ENCODE measurements at places on chromosomes 12 and 14.

- DNase-seq = no peak
Observed at GRCh38 chr14:21075719-21076437, 5.8 kb downstream of the ARHGEF40 start.

GRCh38 chr12:57998251-57998650 lies 56.9 kb downstream of the ATP23 start:
- DNase-seq = no peak

DNA sequence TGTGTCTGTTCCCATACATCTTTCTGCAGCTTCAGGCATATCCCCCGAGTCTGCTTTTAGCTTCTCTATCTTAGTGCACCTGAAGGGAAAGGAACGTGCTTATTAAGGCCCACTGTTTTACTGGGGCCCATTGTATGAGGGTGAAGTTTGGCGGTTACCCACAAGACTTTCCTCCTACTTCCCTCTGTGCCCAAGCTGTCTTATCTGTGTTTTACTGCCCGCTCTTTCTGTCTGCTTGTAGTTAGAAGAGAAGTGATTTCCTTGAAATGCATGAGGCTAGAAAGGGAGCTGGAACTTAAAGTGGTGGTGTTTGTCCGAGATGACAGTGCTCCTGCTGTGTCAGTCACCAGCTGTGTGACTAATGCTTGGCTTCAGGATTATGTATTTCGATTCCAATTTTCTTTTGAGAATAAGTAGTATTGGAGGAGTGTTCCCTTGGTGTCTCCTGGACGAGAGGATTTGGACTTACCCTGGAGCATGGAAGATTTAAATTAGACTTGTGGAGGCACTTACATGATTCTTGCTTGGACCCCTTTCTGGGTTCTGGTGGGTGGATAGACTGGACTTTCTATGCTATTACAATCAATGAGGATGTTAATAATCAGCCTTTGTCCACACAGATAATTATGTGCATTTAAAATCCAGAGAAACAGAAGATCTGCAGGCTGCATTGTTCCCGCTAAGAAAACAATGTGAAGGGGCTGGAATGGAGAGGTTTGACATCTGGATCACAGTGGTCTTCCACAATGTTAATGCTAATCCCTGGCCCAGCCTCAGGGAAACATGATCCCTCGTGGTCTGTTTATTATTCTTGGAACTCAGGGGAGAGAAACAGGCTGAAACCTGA lies 13.9 kb upstream of the KRT86 start:
- no peak for DNase-seq

DNA sequence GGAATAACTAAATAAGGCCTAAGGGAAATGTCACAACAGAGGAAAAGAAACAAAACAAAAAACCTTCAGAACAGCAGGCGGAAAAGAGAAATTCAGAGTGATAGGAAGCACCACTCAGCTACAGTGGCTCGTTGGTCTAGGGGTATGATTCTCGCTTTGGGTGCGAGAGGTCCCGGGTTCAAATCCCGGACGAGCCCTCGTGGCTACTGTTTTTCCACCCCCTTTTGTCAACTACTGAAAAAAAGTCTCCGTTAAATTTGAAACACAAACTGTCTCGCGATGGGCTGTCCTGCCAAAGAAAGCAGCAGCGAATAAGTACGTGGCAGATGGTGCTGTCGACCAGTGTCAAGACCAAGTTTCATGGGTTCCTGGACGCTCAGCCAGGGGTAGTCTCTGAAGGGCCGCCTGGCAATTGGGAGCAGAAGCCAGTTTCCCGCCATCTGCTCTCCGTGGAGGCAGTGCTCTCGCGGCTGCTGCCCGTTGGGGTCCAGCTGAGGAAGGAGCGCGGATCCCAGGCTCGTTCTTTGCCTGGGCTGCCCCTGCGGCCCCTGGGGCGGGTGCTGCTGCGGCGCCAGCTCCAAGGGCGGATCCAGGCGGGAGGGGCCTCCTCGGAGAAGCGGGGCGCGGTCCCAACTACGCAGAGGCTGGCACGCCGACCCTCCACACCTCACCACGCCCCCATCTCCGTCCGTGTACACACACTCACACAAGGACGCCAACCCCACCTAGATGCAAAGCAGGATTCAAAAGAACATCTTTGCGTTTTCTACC lies at the start of gene RNASE4:
Gene RNASE4 (plus strand): TSS at position 670 of the 771 bp plus-strand sequence. CDS start 14,812 bp downstream, outside the sequence.
- peak; percentile 92 for DNase-seq

GRCh38 chr12:106901276-106901675 lies 54.4 kb upstream of the TMEM263 start:
- DNase-seq = no peak

- DNase-seq = no peak
Observed at GRCh38 chr14:51410897-51411296, 170.8 kb downstream of the TMX1 start.

DNA sequence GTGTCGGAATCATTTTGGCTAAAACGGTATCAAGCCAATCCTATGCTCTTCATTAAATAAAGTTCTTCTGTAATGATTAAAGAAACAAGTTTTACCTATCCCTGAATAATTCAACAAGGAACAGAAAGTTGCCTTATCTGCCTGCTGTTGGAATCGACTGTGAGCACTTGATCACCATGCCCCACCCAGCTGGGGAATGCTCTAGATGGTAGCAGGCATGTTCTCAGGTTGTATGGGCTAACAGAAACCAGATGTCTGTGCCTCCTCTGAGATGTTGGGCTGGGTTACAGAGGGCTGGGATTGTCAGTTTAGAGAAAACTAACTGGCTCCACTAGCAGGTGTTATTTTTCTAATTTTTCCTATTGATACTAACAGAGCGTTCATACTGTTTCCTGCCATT lies 28.9 kb downstream of the RTRAF start:
- no peak for DNase-seq

DNA sequence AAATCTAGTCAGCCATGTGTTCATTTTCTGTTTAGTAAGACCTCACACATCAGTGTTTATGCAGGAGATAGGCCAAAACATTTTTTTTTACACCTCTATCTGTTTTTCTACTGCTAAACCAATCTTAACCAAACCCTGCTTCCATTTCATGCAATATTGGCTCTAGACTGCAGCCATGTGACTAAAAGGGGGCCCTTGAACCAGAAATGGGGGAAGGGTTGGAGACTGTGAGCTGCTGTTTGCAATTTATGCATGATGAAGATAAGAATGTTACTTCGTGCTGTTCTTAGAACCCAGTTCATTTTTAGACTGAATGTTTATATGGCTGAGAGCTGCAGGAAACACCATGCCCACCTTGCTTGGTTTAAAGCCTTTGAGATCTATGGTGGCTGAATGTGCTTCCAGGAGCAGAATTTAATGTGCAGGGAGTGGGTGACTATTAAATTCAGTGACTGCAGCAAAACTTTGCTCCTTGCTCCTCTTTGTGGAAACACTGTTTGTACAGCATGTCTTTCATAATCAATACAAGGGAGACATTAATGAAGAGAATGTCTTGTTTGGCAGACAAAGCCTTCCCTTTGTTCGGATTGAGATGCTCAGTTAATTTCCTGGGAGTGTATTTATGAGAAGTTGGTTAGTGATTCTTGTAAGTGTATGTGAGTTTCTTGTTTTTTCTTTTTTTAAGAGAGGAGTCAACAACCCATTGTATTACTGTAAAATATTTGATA lies 53.6 kb downstream of the CHST11 start:
- DNase-seq = no peak

GRCh38 chr14:104774453-104775072 lies 21.0 kb downstream of the AKT1 start:
- DNase-seq = no peak

GRCh38 chr12:97595426-97595831 lies 132.8 kb downstream of the RMST start:
- no peak for DNase-seq

GRCh38 chr12:101969-102878 lies 35.7 kb downstream of the IQSEC3 start:
- no peak for DNase-seq

- DNase-seq = no peak
Observed at GRCh38 chr12:67088401-67089118, 180.6 kb upstream of the CAND1 start.

DNA sequence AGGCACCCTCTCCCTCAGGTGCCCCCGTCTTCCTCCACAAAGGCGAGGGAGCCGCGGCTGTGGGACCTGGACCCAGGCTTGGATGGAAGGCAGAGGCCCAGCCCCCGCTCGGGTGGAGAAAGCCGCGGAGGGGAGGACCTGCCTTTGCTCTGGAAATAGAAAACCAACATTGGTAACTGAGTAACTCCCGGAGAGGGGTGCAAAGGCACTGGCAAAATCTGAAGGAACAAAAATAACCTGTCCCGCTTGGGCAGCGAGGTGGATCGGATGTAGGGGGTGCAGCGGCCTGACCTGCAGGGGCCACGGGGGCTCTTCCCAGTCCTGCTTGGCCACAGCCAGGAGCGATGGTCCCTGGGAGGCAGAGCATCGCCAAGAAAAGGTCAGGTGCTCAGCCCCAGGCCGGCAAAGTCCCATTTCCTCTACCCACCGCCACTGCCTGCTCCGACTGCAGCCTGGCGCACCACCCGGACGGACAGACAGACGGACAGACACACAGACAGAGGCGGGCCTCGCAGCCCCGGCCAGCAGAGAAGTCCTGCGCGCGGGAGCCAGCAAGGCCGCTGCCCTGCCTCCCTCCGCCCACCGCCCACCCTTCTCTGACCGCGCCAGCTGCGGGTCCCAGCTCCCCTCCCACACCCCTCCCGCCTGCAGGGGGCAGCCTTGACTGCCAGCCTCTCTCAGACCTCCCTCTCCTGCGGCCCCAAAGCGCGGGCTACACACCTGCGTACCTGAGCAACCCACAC lies 21.4 kb upstream of the TMEM106C start:
- peak; percentile 50 for DNase-seq

GRCh38 chr12:11164384-11164783 lies 6.6 kb upstream of the SMIM10L1 start:
- DNase-seq = no peak

DNA sequence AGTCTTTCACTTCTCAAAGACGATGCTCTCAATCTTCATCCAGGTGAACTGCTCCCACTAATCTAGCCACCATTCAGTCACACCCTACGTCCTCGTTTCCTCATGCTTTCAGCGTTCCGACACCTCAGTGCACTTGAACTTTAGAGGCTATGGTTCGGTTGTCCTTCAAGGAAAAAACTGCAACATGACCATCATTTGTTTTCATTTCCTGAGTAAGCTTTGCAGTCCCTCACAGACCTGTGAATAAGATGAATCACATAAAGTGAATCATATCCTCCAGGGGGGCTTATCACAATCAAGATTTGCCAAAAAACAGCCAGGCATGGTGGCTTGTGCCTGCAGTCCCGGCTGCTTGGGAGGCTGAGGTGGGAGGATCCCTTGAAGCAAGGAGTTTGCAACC lies 80.2 kb downstream of the TMCC3 start:
- no peak for DNase-seq

GRCh38 chr14:47674543-47675465 lies 601 bp downstream of the MDGA2 start:
- DNase-seq = no peak

DNA sequence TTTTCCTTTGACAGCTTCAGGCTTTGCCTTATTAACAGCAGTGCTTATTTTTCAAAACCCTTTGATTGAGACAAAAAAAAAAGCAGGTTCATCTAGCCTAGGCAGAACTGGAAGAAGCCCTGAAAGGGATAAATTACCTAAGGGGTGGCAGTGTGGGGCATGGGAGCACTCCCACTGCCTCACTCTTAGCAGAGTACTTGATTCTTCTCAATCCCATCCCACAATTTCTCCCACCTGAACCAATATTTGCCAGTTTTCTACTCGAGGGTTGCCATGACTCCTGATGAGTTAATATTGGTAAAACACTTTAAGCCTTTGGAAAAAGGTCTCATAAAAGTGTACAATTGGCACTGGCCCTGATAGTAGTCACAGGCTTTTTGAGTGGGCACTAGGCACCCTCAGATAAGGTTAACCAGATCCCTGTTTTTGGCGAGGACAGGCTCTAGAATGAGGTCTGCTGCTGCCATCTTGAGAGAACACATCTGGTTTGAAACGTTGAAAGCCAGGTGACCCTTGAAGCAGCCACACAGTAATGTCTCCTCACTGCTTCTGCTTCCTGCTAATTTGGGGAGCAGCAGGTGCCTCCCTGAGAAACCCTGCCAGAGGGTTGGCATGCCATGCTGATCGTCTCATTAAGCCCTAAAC lies 320.0 kb downstream of the RAD51B start:
- no peak for DNase-seq

DNA sequence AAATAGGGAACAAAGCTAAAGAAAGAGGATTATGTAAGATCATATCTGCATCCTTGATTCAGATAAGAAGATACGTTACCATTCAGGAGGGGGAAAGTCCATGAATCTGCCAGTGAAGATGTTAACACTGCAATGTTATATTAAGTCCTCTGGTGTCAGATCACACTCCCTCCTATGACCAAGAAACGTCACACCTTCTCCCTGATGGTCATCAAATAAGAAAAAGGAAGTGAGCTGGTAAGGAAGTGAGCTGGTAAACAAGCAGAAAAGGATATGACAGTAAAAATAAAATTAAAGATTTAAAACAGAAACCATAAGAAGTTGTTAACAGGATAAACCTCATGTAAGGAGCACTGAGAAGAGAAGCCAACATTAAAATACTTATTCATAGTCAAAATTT lies 340.2 kb downstream of the SEC23A start:
- DNase-seq = no peak

DNA sequence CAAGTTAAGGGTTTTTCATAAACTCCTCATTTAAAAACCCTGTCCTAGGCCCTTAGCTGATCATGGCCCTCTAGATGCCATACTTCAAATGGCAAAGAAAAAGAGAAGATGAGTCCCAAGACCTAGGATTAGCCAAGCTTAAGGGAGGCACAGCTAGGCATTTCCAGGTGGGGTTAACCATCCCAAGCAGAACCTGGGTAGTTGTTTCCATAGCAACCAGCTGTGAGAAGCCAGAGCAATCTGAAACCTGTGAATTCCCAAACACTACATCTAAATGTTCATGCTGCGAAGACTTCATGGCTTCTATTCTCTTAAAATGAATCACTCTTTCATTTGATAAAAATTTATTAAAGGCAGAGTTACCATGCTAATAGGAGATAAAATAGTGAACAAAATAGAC lies 372.9 kb downstream of the C12orf50 start:
- no peak for DNase-seq

DNA sequence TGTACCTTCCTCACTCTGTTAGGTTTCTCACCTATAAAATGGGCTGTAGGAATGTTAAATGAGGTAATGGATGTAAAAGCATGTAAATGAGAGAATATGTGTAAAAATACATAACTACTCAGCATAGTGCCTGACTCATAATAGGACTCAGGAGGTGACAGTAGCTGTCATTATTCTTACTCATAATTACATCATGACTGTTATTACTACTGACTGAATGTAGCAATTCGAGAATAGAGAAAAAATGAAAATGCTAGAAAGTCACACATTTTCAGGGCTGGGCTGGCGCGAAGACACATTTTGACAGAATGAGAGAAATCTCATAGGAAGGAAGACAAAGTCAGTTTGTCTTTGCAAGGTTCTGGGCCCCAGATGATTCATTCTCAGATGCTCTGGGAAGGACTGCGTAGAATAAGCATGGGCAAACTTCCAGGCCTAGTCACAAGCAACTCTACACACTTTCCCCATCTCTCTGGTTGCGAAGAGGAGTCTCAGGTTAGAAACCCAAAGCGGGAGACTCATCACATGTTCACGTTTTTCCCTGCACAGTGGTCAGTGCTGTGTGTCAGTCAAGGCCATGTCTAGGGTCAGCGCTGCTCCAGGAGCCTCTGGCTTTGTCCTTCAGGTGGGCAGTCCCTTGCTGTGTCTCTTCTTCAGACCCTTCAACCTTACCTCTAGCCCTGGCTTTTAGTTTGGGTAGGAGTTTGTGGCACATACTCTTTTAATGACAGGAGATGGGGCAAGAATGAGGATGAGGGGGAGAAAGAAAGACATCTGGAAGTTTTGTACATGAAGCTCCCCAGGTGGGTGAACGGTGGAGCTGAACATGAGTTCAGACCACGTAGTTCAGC lies 8.4 kb downstream of the GPRC5A start:
- no peak for DNase-seq

- peak; percentile 86 for DNase-seq
Observed at GRCh38 chr12:48936379-48936979, 11.2 kb upstream of the FKBP11 start.

GRCh38 chr12:115697340-115697739 lies 580.2 kb downstream of the MED13L start:
- no peak for DNase-seq

Data from CD4-positive, alpha-beta T cell treated with Interleukin-17A for 1 hour (primary cell).